NCI-H526 treated with DMSO at 0.1 percent for 48 hours (cell line): ENCODE measurements at places on chromosomes 7 and 10.

DNA sequence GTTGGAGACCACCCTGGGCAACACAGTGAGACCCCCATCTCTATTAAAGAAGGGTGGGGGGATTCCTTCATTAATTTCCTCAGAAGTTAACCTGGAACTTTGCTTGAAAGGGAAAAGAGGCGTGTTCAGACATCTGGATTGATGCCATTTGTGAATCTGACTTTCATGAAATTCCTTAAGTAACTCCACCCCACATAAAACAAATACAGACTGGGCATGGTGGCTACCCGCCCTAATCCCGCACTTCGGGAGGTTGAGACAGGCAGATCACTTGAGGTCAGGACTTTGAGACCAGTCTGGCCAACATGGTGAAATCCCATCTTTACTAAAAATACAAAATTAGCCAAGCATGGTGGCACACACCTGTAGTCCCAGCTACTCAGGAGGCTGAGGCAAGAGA lies 75.0 kb downstream of the EEPD1 start:
- no peak for DNase-seq

GRCh38 chr7:130831817-130832481 lies 97.9 kb upstream of the KLF14 start:
- DNase-seq: peak; percentile 11

DNA sequence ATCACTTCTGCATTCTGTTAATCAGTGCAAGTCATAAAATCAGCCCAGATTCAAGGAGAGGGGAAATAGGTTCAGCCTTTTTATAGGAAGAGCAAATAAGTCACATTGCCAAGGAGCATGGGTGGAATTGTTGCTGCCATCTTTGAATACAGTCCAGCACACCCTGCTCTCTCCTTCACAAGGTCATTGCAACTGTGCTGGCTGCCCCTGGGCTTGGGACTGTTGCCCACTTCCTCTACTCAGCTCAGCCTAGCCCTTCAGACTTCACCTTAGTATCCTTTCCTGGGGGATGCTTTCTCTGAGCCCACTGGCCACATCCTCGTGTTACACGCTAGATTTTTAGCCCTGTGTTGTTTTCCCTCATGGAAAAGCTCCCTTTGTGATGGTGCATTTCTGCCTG lies 527.7 kb downstream of the GALNT17 start:
- DNase-seq: no peak

DNA sequence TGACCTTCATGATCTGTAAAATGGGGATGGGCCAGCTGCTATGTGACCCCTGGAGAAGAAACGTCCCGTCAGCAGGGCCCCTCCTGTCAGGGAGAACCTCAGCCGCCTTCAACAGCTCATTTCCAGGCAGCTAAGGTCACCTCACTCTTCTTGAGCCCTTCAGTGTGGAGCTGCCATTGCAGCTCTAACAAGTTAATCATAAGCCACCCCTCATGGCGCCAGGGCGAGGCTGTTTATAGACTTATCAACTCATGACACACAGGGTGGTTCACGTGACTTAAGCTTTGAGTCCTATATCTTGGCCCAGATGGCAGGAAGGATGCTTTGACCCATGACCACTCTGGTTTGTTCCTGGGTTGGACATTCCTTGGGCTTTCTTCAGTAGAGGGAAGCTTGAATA lies 315.1 kb downstream of the TNS3 start:
- no peak for DNase-seq

DNA sequence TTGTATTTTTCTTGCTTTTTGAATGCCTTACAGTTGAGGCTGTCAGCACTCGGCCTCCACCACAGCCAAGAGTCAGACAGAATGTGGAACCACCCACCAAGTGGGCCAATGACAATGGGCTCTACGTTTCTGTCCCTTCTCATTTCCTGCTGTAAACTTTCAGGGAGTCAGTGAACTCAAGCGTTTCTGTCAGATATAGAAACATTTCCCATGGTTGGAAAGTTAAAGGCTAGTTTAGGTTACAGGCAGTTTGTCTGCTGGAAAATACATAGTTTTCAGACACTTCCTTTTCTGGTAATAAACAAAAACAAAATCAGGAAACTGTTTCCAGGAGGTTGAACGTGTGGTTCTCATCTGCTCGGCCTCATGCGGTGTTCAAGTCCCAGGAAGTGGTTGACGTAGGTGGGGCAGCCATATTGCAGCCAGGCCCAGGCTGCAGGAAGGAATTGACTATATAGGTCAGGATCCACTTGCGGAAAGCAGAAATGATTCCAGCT lies 245.1 kb downstream of the CAMK1D start:
- no peak for DNase-seq

DNA sequence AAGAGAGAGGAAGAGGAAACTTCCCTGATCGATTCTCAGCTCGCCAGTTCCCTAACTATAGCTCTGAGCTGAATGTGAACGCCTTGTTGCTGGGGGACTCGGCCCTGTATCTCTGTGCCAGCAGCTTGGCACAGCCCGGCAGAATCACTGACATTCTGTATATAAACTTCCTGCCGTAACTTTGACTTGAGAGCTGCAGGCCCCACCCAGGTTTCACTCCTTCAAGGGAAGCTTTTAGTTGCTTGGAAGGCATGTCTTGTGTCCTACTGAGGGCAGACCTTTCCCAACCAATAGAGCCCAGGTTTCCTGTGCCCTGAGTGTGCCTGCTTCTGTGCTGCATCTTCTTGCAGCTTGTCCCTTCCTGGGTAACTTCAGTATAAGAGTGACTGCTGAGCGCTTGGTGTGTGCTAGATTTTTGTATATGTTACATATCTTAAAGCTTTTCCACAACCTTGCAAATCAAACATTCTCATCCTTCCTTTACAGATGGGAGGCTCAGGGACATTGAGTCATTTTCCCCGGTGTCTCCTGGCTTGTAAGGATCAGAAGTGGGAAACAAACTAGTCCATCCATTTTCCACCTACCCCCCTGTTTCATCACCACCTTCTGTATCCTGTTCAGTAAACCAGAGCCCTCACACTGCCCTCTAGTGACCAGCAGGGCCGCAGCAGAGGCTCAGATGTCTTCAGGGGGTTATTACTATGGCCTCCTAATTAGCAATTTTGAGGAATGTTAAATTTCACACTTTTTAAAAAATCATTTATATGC lies 225.2 kb upstream of the PRSS58 start:
- no peak for DNase-seq

DNA sequence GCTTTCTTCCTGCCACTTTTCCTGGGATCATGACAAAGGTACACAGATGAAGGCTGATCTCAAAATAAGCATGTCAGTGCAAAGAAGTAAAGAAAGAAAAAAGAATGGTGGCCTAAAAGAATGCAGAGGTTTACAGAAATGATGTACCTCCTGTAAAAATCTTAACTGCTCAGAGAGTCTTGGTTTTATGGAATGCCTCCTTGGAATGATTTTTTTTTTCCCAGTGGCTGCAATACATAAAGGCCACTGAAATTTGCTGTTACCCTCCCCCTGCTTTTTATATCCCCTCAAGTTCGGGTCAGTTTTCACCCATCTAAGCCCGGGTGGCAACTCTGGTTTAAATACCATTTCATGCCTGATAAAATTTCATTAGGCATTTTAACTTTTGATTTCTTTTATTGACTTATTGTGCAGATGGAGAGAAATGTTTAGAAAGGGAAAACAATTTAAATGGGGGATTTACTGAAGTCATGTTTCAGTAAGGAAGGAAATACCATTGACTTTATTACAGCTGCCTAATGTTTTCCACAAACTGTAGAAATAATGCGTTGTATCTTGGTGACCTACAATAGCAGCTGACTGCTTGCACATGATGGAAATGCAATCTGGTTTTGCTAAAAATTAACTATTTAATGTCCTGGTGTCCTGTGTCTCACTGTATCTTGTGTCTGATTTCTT lies 102.5 kb downstream of the SAMD9 start:
- no peak for DNase-seq

GRCh38 chr7:130554481-130554880 lies 62.6 kb downstream of the MEST start:
- DNase-seq: no peak

GRCh38 chr7:21086688-21087087 lies 300.0 kb upstream of the SP8 start:
- DNase-seq: peak; percentile 31

DNA sequence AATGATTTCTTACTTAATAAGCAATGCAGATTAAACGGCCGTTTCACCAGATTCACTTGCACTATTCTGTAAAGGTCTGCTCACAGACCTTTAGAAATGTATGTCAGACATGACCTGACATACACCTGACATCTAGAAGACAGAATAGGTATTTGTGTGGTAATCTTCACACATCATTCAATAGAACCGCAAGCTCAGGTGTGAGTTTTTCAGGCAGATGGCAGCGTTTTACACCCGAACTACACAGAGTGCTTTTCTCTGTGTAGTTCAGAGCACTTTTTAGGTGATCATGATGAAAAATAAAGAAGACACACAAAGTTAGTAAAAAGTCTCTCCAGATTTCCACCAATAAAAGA lies 63.2 kb downstream of the PRKCQ start:
- DNase-seq: no peak

DNA sequence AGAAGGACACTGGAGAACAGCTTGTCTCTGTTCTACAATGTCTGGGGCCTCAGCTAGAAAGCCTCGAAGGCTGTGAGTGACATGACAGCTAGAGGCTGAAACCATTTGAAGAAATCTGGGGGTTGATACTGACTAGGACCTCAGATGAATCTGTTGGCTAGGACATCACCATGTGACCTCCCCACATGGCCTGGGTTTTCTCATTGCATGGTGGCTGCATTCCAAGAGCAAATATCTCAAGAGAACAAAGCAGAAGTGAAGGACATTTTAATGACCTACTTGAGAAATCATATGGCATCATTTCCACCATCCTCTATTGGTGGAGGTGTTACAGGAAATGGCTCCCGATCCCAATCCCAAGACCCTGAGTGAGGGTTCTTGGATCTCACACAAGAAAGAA lies 450.6 kb upstream of the AUTS2 start:
- no peak for DNase-seq

- DNase-seq: no peak
Observed at GRCh38 chr7:17486835-17487234, 188.4 kb downstream of the AHR start.

DNA sequence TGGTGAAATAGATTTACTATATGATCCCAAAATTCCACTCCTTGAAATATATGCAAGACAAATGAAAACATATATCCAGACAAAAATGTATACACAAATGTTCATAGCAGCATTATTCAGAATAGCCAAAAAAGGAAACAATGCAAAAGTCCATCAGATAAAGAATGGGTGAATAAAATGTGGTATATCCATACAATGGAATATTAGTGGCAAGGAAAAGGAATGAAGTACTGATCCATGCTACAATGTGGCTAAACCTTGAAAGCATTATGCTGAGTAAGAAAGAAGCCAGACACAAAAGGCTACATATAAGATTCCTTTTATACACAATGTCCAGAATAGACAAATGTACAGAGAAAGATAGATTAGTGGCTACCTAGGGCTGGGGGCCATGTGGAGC lies 225.5 kb downstream of the PLXNA4 start:
- DNase-seq: no peak

DNA sequence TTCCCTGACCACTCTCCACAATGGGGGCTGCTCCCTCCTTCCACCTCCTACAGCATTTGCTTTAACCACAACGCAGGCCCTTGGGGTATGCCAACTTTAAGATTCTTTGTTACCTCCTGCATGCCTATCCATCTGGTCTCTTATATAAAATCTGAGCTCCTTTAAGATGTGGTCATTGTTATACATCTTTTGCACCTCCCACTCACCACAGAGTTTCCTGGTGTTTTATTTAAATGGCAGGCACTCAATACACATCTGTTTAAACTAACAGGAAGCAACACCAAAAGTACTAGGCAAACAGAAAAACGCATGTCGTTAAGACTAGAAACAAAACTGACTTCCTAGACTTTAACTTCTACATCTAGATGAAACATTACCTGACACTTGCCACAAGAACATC lies 36.3 kb downstream of the SLC25A13 start:
- DNase-seq: no peak

DNA sequence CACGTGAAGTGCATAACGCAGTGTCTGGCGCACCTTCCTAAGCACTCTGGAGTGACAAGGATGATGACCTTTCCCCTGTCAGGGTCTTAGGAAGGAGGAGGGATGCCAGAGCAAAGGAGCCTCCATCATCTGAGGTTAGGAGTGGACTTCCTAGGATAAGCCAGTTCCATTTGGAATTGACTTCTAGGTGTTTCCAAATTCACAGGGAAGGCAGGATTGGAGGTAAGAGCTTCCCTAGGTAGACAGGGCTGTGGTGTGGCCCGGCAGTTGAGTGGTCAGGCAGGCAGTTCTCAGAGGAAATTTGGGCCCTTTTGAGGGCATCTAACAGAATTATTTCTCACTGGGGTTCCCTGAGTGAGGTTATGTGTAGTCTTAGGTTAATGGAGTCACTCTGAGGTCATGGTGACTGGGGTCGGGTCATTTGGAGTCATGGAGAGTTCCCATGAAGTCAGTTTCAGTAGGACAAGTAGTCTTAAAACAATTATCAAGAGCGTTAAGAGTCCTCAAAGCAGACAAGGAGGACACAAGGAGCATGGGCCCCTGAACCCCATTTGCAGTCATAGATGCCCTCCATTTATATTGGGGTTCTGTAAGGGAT lies 8.2 kb downstream of the PPIF start:
- no peak for DNase-seq
